ENCODE measurements at places on chromosomes 1 and 21. TPM values are rescaled to one million over a fixed set of nuclear protein-coding genes. Genes with fewer than 3 reads are reported as not detected.

DNA sequence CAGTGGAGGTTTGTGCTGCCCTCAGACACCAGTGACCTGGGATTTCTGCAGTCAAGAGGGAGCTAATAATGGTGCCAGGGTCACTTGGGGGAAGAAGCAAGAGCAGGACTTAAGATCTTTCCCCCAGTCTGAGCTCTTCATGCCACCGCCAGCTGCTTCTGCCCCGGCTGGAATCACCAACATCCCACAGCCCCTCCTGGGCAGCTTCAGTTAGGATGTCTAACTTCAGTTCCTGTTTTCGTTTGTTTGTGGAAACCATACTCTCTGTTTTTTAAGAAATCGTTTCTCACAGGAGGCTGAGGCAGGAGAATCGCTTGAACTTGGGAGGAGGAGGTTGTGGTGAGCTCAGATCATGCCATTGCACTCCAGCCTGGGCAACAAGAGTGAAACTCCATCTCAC lies 25.6 kb upstream of the PRDM2 start:
- no peak for DNase-seq
- H3K27ac ChIP-seq = no peak overlapping the region
- no peaks in the 10 kb centered on the region for H3K27me3 ChIP-seq
- H3K4me3 ChIP-seq = no peak overlapping the region
- no peaks in the 10 kb centered on the region for H3K36me3 ChIP-seq

GRCh38 chr1:62516600-62516999 lies 79.8 kb downstream of the USP1 start:
- H3K4me3 ChIP-seq = no peak overlapping the region
- H3K4me1 ChIP-seq = no peaks in the 10 kb centered on the region
- H3K27ac ChIP-seq = no peak overlapping the region
- no peaks in the 10 kb centered on the region for H3K36me3 ChIP-seq
- DNase-seq = no peak
- no peaks in the 10 kb centered on the region for H3K27me3 ChIP-seq

- H3K4me3 ChIP-seq = no peak overlapping the region
- H3K27ac ChIP-seq = no peak overlapping the region
- DNase-seq = no peak
- no peaks in the 10 kb centered on the region for H3K36me3 ChIP-seq
- H3K27me3 ChIP-seq = no peaks in the 10 kb centered on the region
Observed at GRCh38 chr1:107263291-107263915, 122.6 kb downstream of the NTNG1 start.

- H3K4me1 ChIP-seq = no peaks in the 10 kb centered on the region
- no peaks in the 10 kb centered on the region for H3K36me3 ChIP-seq
- H3K27me3 ChIP-seq = no peaks in the 10 kb centered on the region
- DNase-seq = no peak
- H3K4me3 ChIP-seq = no peak overlapping the region
- no peak overlapping the region for H3K27ac ChIP-seq
Observed at GRCh38 chr1:10456661-10457060, 6.8 kb downstream of the CORT start.

DNA sequence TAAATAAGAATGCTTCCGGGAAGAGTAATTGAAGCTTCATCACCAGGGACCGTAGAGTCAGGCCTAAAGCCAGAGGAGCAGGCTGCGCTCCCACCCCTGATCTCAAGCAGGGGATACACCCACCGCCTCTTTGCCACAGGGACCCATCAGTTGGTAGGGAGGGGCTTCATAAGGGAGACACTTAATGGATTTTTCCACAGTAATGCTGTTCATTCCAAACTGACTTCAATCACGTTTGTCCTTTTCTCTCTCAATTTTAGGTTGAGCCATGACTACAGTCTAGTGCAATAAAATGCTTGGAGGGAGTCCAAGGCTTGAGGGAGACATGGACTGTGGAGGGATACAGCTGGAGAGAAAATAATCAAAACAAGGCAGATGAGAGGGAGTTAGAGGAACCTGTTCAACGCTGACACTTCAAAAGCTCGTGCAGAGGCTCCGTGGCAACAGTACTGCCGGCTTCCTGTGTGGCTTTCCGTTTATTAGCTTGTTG lies 111.5 kb downstream of the SEC16B start:
- H3K4me1 ChIP-seq = no peaks in the 10 kb centered on the region
- no peaks in the 10 kb centered on the region for H3K36me3 ChIP-seq
- no peaks in the 10 kb centered on the region for H3K27me3 ChIP-seq
- DNase-seq = no peak
- H3K27ac ChIP-seq = no peak overlapping the region

DNA sequence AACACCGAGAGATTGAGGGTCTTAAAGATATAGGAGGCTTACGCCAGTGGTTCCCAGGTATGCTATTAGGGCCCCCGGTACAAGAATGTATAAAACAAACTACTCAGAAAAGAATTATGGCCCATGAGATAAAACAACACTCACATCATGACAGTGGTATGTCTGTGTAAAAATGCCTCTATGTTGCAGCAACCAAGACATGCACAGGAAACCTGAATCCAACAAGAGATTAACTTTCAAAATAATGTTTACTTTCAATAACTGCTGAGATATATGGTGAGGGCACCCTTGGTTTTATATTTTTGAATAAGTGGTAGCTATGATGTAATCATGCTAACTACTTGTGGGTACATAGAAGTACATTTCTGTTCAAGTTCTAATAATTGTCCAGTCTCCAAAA lies 74.9 kb downstream of the PUM1 start:
- peaks cover 51% of the 10 kb centered on the region for H3K36me3 ChIP-seq
- no peaks in the 10 kb centered on the region for H3K27me3 ChIP-seq
- no peak overlapping the region for H3K4me3 ChIP-seq
- H3K27ac ChIP-seq = no peak overlapping the region
- H3K4me1 ChIP-seq = no peaks in the 10 kb centered on the region

DNA sequence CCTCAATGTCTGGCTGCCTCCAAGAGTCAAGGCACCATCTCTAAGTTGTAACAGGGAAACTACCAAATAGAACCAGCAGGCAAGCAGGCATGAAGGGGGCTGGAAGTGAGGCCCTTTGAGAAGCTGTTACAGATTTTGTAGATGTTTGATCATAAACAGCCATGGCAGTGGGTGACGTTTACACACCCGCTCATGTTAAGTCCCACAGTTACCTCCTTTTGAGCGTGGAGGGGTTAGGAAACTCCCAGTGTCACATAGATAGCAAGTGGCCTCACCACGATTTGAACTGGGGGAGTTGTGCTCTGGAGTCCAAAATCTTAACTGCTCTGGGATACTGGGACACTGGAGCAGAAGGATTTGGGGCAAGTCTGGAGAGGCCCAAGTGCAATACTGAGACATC lies 192.4 kb downstream of the HIVEP3 start:
- H3K36me3 ChIP-seq = no peaks in the 10 kb centered on the region
- no peaks in the 10 kb centered on the region for H3K27me3 ChIP-seq
- no peak overlapping the region for H3K4me3 ChIP-seq
- no peak overlapping the region for H3K27ac ChIP-seq
- no peak for DNase-seq

GRCh38 chr1:34324879-34325440 lies 148.3 kb downstream of the C1orf94 start:
- no peak overlapping the region for H3K27ac ChIP-seq
- no peaks in the 10 kb centered on the region for H3K27me3 ChIP-seq
- no peak for DNase-seq
- no peaks in the 10 kb centered on the region for H3K4me1 ChIP-seq

DNA sequence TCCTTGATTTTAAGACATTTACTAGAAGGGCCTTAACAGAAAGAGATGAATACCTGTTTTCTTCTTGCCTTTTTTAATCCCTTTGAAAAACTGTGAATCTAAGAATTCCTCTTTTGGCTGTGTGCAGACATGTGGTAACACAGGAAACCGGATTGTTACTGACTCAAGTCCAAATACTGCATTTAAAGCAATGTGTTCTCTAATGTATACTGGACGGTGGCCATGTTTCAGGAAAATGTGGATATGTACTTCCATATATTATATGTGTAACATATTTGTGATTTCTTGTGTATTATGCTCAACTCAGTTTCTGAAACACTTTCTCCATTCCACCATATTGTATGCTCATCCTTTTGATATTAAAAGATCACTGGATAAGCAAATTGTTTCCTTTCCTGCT lies 185.1 kb downstream of the LRRC7 start:
- H3K36me3 ChIP-seq = no peaks in the 10 kb centered on the region
- H3K27ac ChIP-seq = no peak overlapping the region
- no peak overlapping the region for H3K4me3 ChIP-seq
- DNase-seq = no peak
- no peaks in the 10 kb centered on the region for H3K4me1 ChIP-seq

- no peaks in the 10 kb centered on the region for H3K36me3 ChIP-seq
- no peaks in the 10 kb centered on the region for H3K27me3 ChIP-seq
- no peaks in the 10 kb centered on the region for H3K4me1 ChIP-seq
Observed at GRCh38 chr1:47792779-47793178, 204.4 kb downstream of the TRABD2B start.

DNA sequence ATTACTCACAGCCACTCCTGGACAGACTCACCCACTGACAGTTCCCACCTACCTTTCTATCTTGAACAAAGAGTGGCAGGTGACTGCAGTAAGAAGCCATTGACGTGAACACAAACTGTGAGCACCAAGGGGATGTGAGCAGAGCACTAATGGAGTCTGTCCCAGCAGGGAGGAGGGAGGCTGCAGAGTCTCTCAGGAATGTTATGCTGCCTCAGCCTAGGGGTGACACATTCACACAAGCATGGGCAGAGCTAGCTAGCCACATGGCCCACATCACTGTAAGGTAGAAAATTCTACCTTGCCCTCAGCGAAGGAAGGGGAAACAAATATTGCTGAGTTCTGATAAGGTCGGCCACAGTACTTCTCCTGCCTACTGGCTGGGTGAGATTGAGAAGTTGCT lies 56.8 kb upstream of the PTGFRN start:
- DNase-seq = no peak
- no peak overlapping the region for H3K27ac ChIP-seq
- H3K4me1 ChIP-seq = no peaks in the 10 kb centered on the region
- no peaks in the 10 kb centered on the region for H3K36me3 ChIP-seq
- H3K27me3 ChIP-seq = no peaks in the 10 kb centered on the region

HEATR1 gene
- 61.2 TPM for total RNA-seq

HAPLN2 gene
- not detected for total RNA-seq

CRABP2 gene
- 0.38 TPM for total RNA-seq

EXOC8 gene
- 28.0 TPM for total RNA-seq

PADI6 gene
- total RNA-seq = not detected
